ENCODE measurements at places on chromosomes 16 and 17.

- DNase-seq: no peak
These were observed 282.7 kb upstream of the XYLT1 start for GRCh38 chr16:17753434-17753833.

DNA sequence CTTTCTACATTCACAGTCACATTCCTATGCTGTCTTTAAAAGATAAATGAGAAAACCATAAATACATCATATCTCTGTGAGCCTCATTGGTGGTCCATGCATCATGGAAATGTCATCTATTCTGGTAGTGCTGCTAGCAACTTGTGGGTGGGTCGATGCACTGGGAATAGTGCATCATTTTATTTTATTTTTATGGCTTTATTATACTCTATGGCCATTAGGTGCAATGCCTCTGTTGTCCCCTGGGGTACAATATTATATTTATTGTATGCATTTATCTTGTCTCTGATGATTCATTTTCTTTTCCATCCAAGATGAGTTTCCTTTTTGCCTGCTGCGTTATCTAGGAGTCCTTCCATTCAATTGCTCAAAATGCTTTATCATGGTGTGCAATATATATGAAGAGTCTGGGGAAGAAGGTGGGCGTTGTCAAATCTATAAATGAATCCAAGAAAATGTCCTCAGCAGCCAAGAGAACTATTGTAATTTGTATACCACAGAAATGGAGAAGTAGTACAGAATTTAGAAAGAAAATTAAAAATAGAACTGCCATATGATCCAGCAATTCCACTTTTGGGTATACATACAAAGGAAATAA is 324.0 kb downstream of the KCNJ2 start:
- no peak for DNase-seq

GRCh38 chr17:77507111-77507885 is 366.5 kb downstream of the SEC14L1 start:
- DNase-seq: no peak

- DNase-seq: no peak
These were observed 17.4 kb upstream of the MPRIP start for GRCh38 chr17:17024778-17025300.

- DNase-seq: no peak
These were observed 112.2 kb downstream of the PITPNC1 start for GRCh38 chr17:67489273-67489672.

GRCh38 chr16:52932321-52932720 is 120.4 kb downstream of the CHD9NB start:
- no peak for DNase-seq

- no peak for DNase-seq
These were observed 31.6 kb upstream of the CDRT15 start for GRCh38 chr17:14268264-14268663.

DNA sequence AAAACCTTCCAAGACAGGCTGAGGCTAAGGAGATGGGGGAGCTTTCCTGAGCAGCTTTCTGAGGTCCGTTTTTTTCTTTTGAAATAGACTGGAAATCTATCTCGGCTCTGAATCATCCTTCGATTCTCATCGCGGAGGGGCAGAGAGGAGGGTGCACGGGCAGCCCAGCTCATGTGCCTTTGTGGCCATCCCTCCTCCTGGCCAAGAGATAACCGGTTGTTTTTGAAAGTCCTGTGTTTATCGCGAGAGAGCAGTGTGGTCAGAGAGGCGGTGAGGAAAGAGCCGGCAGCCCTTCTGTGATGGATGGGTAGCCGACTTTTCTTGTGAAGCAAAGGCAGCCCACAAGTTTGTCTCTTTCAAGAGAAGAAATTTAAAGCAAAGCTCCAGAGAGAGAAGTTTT is 191.6 kb downstream of the CCDC182 start:
- DNase-seq: no peak

DNA sequence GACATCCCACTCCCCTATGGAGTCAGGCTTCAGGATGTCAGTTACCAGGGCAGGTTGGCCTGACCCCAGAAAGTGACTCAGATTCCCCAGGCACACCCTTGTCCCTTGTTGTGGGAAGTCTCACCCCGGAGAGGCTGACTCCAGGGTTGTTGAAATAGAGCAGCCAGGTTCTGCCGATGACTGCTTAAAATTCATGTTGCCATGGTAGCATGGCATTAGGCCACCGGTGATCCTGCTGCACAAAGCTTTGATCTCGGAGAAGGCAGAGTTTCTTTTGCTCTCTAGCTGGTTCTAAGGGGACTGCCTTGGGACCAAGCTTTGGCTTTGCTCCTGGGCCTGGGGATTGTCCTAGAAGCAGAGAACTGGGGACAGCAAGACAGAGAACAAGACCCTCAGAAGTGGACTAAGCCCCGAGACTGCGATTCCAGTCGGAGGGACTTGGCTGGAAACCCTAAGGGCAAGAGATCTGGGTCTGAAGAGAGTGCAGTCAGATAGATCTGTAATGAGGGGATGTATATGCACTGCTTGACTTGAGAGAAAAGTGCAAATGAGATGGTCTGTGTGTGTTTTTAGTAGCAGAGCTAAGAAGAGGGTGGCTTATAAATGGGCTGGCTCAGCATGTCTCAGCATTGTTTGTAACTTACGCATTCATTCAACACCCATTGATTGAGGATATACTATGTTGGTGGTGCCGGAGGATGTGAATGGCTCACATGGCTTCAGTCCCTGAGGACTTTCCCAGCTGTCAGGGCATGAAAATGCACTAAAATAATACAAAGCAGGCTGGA is 106.9 kb downstream of the RGS9 start:
- peak; percentile 10 for DNase-seq

GRCh38 chr16:27040732-27041131 is 26.0 kb upstream of the C16orf82 start:
- DNase-seq: no peak

DNA sequence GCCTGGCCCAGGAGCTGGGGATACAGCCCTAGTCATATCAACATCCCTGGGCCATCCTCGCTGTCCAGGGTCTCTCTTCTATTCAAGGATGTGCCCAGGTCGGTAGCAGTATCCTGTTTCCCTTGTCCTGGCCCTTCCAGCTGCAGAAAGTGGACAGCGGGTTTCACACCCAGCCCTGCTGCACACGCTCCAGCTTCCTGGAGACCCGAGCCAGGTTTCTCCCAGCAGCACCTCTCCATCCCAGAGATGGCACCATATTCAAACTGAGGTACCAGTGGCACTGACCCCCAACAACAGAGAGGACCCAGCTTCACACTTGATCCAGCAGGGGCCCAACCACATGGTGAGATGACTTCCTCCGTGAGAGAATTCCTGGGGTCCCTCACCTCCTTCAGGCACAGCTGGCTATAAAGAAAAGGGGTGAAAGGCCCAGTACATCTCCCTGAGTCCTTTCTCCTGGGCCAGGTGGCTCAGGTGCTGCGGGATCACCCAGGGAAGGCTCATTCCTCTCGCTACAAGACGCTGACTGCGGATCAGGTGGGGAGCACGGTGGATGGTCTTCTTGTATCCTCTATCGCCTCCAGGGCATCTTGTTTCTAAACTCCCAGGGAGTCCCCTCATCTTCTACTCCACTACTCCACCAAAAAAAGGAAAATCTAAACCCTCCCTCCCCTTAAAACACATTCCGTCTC is 1.4 kb downstream of the CUEDC1 start:
- DNase-seq: no peak

Data from central memory CD4-positive, alpha-beta T cell (primary cell).